ENCODE measurements at places on chromosomes 5 and 9.

DNA sequence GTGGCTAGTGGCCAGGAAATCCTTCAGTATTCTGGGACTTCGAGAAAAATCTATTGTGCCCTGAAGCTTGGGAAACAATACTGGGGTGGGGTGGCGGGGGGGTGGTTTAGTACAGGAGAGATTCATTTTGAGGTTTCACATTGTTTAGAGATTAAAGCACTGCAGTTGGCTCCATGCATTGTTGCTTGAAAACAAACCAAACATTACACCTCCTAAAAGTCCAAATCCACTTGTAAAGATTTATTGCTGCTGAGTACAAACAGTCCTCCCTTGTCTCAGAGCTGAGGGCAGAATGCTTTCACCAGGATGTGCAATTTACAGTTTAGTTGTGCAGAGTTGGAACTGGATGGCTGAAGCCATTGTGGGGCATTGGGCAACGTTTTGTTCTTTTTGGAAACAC, 49.4 kb downstream of the GGTA1 start:
- no peak for DNase-seq

DNA sequence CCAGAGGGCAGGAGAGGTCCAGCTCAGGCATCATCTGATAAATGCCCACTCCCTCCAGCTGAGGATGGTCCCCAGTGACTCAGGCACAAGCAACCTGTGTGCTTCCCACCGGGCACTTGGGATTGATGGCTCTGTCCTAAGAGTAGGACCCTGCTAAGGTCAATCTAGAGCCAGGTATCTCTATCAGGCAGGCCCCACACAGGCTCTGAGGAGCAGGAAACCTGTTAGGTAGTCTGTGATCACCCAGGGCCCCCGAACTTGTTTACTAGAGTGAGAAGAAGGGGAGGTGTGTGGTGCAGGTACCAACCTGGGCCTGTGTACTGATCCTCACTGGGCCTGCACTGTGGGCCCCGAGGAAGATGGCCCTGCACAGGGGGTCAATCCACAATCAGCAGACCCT, 119.6 kb upstream of the FSTL4 start:
- DNase-seq, result no peak

- no peak for DNase-seq
These were observed 47.1 kb upstream of the SMIM23 start for GRCh38 chr5:171738501-171738900.

DNA sequence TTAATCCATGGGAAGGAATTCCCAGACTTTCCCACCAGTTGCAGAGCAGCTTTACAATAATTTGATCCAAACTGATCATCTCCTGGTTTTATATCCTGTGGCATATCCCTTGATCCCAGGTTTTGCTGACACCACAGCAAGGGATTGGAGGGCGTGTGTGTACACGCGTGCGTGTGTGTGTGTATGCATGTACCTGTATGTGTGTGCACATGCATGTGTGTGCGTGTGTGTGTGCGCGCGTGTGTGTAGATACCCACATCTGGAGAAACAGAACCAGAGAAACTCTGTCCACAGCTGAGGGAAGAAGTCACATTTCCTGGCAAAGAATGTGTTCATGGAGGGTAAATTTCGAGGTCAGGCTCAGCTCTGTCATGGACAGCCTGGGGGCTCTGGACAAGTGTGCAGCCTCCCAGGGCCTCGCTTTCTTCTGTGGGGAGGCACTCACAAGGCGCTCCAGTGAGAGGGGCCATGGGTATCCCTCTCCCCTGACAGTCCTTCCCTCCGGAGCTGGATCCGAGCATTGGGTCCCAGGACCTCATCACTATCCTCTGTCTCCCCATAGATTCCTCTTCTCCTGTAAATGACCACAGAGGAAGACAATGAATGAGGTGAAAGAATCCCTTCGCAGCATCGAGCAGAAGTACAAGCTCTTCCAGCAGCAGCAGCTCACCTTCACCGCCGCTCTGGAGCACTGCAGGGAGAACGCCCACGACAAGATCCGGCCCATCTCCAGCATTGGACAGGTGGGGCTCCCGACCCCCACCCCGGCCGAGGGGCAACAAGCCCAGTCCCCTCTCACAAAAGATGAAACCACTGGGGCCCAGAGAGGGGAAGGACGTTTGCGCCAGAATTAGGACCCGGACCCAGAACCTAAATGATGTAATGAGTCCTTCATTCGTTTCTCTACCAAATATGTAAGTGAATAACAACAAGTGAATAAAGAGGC, 4.9 kb downstream of the SPACA9 start:
- no peak for DNase-seq

GRCh38 chr9:116322521-116322920, 168.9 kb downstream of the PAPPA start:
- DNase-seq, result no peak
